ENCODE measurements at places on chromosomes 7 and 10.

- DNase-seq, result no peak
These were observed 53.4 kb upstream of the CYP2C8 start for GRCh38 chr10:95122736-95123135.

GRCh38 chr10:79445161-79445976, at the start of gene ZCCHC24:
Gene ZCCHC24 (minus strand): TSS chr10:79445624. CDS start chr10:79445440, 184 bp downstream.
- peak; percentile 88 for DNase-seq

- DNase-seq, result no peak
These were observed 1.8 kb downstream of the FRAT2 start for GRCh38 chr10:97332591-97333350.

GRCh38 chr7:140534743-140535142, 55.4 kb upstream of the MKRN1 start:
- DNase-seq, result no peak

DNA sequence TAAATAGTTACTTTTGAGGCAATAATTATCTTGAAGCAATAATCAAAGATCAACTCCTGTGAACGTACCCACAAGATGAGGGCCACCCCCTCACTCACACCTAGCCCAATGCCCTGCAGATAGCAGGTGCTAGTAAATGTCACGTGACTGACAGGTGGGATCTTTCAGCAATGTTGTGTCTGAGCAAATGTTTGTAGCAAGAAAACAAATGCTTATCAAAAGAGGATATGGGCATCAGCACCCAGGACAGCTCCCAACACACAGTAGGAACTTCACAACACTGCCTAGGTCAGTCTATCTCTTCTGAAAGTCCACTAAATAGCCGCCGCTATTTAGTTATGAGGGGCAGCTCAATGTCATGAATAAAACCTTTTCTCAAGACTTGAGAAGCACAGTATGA, 120.8 kb upstream of the PDLIM1 start:
- no peak for DNase-seq

- no peak for DNase-seq
These were observed 36.9 kb downstream of the CAPZA2 start for GRCh38 chr7:116899308-116899707.

DNA sequence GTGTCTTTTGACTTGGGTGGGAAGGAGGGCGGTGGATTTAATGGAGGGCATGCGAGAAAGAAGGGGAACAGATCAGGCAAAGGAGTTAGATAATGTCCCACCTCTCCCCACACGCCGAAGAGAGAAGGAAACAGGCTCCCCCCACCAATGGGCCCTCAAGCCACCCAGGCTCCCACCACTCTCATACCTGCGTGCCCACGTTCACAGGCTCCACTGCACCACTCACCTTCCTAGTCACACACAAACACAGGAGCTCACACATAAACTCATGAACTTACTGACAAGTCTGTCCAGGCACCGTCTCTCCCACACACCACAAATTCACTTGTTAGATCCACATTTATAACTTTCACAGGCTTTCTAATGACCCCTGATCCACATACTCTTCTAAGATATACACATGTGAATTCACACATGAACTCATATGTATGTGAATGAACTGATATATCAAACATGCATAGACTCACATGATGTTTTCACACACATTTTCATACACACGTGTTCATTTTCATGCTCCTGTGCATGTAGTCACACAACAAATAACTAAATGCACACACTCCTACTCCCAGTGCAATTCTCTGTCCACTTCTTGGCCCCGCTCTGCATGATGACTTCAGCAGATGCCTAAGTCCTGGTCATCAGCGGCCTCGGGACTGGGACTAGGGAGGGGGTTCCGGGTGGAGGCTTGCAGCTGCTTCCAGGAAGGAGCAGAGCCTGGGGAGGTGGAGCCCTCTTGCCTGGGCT, 1.5 kb downstream of the LZTS2 start:
- DNase-seq, result no peak

DNA sequence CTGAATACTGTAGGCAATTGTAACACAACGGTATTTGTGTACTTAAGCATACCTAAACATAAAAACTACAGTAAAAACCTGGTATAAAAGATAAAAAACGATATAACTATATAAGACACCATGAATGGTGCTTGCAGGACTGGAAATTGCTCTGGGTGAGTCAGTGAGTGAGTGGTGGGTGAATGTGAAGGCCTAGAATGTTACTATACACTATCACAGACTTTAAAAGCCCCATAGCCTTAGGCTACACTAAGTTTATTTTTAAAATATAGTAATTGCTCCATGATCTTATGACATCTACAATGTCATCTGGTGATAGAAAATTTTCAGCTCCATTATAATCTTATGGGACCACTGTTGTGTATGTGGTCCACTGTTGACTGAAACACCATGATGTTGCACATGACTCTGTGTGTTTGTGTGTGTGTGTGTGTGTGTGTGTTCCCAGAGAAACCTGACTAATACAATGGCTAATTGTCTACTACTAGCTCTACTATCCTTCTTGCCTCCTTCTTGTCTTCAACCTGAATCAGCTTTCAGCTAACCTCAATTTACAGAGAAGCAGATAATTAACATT, 27.6 kb upstream of the PRPF18 start:
- DNase-seq, result no peak

DNA sequence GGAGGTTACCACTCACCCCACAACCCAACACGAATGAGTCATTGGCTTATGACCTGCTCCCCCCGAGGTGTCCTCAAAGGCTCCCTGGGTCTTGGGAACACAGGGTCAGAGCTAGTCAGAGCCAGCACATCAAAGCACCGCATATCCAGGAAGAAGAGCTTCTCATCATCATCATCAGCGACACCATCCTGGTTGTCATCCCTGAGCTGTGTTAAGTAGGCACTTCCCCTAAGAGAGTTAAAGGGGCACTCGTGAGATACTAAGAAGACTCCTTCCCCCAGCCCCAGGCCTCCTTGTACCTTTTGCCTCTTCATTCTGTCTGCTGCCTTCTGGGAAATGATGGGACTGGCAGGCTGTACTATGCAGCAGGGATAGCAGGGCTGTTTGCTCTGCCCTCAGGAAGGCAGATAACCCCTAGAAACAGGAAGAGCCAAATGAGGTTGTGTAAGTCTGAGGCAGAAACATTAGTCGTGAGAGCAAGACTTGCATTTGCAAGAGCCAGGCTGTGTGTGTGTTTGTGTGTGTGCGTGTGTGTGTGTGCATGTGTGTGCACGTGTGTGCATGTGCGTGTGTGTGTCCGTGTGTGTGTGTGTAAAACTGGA, 11.1 kb upstream of the CPA1 start:
- no peak for DNase-seq

GRCh38 chr7:1659696-1660095, 10.4 kb upstream of the ELFN1 start:
- DNase-seq, result no peak

DNA sequence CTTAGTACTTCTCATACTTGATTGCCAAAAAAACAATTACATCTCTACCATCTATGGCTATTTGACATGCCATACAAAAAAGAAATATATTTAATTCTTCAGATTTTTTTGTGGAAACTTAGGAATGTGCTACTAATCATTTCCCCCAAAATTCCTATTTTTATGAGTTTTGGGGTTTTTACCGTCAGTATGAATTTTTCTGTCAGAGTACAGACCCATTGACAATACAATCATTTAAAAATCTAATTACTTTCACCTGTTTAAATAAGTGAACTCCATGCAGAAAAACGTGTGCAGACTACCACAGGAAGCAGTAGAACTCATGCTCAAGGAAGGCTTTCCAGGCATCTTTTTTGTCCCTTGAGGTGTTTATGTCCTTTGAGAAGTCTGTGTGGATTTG, 48.8 kb upstream of the FOXP2 start:
- no peak for DNase-seq

DNA sequence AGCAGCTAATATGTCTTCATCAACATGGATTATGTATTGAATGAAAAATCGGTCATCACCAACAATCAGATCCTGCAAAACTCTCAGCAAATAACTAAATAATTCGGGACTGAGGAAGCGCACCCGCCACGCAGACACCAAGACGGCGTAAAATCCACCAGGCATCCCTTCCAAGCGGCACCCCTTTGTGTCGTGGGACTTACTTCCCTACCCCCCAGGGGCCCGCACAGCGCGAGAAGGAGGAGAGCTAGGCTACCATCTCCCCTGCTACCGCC, 721 bp downstream of the ARL3 start:
- peak; percentile 45 for DNase-seq

DNA sequence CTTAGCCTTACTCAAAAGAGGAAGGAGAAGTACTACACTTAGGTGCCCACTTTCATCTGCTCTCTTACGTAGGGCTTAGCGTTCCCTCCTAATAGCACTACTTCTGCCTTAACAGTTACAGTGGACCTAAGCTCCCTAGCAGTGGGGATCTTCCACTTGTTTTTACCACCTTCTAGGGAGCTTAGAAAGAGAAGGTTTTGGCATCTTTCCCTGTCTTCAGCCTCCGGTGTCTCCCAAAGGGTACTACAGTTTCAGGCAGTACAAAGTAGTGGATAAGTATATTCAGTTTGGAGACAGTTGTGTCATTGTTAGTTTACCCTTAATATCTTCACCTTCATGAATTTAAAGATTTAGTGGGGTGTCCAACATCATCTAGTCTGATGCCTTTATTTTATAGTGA, 14.6 kb downstream of the CHRM2 start:
- no peak for DNase-seq

DNA sequence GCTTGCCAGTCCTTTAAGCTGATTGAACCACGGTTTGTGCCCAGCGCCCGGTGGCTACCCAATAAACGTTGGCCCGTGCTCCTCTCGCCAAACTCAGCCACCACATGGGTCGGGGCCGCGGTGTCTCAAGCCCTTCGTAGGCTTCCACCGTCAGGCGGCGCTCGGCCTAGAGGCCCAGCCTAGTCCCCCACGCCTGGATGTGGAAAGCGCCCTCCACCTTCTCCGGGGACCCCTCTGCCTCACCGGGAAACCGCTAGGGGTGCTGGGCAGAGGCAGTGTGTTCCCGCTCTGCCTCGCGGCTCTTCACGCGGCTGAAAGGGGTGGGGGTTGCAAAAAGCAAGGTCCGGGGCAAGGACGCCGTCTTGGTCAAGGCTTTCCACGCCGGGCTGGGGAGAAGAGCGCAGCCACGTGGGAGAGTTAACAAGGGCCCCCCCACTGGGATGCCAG, 29.8 kb downstream of the LEP start:
- no peak for DNase-seq

DNA sequence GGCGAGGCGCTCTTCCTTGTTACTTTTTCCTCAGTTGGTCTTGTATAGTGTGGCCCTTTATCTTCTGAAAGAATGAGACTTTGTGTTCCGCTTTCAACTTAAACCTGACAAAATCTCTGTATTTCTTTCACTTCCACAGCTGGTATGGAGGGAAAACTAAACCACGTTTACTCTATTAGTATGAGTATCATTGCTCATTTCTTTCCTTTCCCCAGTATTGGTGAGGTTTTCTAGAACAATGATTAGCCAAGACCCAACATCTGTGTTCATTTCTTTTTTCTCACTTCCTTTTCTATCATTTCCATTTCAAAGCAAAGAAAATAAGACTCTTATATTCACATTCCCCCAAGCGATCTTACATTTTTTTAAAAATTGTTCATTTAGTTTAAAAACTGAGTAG, 165.3 kb downstream of the PAXIP1 start:
- no peak for DNase-seq

GRCh38 chr7:5699467-5700384, 81.7 kb downstream of the RNF216 start:
- DNase-seq, result peak; percentile 54

- no peak for DNase-seq
These were observed 28.7 kb downstream of the LCOR start for GRCh38 chr10:96860631-96861277.

DNA sequence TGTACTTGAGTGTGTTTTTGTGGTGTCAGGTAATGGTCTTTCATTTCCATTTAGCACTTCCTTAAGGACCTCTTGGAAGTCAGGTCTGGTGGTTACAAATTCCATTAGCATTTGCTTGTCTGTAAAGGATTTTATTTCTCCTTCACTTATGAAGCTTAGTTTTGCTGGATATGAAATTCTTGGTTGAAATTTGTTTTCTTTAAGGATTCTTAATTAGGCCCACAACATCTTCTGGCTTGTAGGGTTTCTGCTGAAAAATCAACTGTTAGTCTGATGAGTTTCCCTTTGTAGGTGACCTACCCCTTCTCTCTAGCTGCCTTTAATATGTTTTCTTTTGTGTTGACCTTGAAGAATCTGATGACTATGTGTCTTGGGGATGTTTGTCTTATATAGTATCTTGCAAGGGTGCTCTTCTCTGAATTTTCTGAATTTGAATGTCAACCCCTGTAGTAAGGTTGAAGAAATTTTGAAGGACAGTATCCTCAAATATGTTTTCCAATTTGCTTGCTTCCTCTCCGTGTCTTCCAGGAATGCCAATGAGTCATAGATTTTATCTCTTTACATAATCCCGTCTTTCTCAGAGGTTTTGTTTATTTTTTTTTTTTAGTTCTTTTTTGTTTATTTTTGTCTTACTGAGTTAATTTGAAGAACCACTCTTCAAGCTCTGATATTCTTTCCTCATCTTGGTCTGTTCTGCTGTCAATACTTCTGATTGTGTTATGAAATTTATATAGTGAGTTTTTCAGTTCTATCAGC, 70.2 kb downstream of the SLC39A12 start:
- no peak for DNase-seq

DNA sequence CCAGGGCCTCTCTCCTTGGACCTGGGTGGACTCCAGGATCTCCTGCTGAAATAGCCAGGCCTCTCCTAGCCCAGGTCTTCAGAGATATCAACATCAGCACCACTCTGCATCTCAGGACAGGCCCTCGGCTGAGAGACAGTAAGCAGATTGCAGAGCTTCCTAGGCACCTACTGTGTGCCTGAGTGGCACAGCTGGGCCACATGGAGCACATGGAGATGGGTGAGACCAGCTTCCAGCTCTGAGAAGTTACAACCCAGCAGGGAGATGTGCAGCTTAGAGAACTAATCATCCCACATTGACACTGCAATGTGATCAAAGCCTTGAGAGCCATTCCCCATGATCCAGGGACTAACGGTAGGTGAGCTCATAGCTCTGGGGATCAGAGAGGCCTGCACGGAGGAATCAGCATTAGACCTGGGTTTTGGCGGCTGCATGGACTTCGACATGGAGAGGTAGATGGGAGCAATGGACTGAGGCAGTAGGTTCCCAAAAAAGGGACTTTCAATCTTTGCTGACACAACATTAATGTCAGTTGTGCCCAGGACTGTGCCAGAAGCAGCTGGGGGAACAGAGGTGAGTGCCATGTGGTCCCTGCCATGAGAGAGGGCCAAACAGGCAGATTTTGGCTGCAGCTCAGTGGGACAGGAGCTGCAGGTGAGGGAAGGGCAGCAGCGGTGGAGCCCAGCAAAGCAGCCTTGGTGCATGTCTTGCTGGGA, 76.0 kb upstream of the LEP start:
- DNase-seq, result no peak

GRCh38 chr7:50022451-50022850, 70.6 kb downstream of the ZPBP start:
- no peak for DNase-seq

GRCh38 chr10:119679480-119679829, 28.3 kb downstream of the BAG3 start:
- no peak for DNase-seq

GRCh38 chr7:30145426-30145970, 10.7 kb downstream of the MTURN start:
- no peak for DNase-seq

GRCh38 chr10:69662173-69662877, 32.3 kb downstream of the FAM241B start:
- no peak for DNase-seq

GRCh38 chr10:107913317-107914294, 749.1 kb upstream of the SORCS1 start:
- DNase-seq, result no peak
